Progenitor cell of endocrine pancreas (in vitro differentiated cells): ENCODE measurements at places on chromosomes 7 and 10.

DNA sequence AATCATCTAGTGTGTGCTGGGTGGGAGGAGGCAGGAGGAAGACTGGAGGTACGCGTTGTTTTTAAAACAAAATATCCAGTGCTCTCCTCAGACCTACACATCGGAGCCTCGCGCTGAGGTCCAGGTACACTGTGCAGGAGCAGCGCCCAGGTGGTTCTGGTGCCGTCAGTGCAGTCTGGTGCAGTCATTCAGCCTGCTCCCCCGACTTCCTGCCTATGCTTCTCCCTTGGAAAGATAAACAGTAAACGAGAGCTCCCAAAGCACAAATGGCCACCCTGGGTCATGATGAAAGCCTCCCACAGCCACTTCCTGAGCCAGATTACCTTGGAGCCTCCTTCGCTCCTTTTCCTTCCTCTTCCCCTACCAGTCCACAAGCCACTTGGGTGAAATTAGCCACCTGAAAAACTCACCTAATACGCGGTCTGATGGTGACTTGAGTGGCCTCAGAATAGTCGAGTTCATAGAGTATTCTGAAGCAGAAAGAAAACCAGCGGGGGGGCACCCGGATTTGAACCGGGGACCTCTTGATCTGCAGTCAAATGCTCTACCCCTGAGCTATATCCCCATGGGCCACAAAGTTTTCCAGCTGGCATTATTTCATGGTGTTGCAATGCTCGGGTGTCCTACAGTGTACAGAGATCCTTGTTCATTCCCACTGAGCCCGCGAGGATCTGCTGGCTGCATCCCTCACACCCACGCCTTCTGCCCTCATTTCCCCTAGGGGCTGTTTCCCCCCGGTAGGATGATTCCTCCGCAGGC, 82.5 kb downstream of the ZNF467 start:
- H3K4me3 ChIP-seq: no peak overlapping the region
- no peaks in the 10 kb centered on the region for H3K36me3 ChIP-seq
- peaks cover 4% of the 10 kb centered on the region for H3K4me1 ChIP-seq
- peak overlapping the region; percentile 52 for H3K27ac ChIP-seq
- DNase-seq: no peak

DNA sequence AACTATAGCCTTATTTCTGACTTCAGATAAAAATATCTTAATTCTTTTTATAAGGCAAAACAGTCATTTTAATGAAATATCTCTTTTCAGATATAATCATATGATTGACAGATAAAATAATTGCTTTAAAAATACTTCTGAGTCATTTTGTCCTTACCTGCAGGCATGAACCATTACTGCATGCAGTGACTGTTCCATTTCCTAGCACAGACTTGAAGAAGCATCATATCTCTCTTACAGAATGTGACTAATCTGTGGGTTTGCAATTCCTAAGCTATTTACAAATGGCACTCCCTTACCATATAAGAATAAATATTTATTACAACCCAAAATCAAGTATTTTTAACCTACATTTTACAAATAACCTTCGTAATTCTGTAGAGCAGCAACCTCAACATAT, 120.7 kb downstream of the SRPK2 start:
- H3K4me3 ChIP-seq: no peak overlapping the region
- DNase-seq: no peak
- peaks cover 23% of the 10 kb centered on the region for H3K4me1 ChIP-seq
- no peaks in the 10 kb centered on the region for H3K36me3 ChIP-seq
- H3K27me3 ChIP-seq: no peaks in the 10 kb centered on the region
- H3K27ac ChIP-seq: no peak overlapping the region

DNA sequence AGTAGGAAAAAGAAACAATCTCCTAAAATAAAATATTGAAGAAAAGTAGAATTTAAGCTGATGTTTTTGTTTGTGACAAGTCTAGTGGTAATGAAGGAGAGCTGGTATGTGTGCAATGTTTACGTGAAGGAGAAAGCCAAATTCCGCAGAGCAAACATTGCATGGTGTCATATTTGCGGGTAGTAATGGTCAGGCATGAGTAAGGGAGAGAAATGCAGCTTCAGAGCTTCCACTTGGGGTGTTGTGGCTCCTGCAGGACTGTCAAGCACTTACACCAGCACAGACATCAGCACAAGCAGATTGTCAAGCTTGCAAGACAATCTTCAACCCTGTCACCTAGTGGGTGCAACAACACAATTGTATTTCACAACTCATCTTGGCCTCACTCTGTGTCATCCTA, 136.5 kb upstream of the ETV1 start:
- no peaks in the 10 kb centered on the region for H3K36me3 ChIP-seq
- DNase-seq: no peak
- H3K4me1 ChIP-seq: peaks cover 7% of the 10 kb centered on the region
- H3K27ac ChIP-seq: no peak overlapping the region
- H3K4me3 ChIP-seq: no peak overlapping the region

DNA sequence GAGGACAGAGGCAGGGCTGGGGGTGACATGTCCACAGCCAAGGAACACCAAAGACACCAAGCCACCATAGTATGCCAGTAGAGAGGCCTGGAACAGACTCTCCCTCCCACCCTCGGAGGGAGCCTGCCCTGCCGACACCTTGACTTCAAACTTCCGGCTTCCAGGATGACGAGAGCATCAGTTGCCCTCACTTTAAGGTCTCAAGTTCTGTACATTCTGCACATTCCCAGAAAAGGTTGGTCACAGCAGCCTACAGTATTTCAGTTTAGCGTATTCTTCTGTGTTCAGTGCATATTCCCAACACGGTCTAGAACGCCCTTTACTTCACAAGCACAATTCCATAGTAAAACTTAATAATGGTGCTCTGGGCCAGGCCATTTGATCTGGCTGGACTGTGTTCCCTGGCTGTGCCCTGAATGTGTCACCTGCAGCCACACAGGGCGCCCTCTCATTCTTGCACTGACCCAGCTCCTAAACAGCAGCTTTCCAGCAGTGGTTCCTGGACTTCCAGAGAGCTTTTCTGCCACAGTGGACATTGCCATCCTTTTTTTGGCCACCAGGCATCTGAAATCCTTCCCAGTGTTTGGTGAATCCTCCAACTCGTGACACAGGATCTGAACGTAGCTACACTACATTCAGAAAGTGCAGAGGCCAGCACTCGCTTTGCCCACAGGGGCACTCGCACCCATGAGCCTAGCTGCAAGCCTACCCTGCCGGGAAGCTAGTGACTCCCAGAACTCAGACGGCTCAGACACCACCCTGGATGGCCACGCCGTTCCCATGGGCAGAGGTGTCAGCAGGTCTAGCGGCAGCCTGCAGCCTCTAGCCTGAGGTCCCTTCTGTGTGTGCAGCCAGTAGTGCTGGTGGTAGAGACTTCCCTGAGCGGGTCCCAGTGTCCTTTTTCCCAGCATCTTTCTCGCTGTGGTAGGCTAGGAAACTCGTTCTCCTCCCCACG, 36.4 kb upstream of the INSIG1 start:
- H3K4me1 ChIP-seq: no peaks in the 10 kb centered on the region
- H3K27ac ChIP-seq: no peak overlapping the region
- peaks cover 36% of the 10 kb centered on the region for H3K27me3 ChIP-seq

GRCh38 chr10:61634746-61635145, 28.0 kb upstream of the CABCOCO1 start:
- H3K27me3 ChIP-seq: no peaks in the 10 kb centered on the region
- H3K4me1 ChIP-seq: peaks cover 1% of the 10 kb centered on the region
- no peak overlapping the region for H3K4me3 ChIP-seq
- no peaks in the 10 kb centered on the region for H3K36me3 ChIP-seq

- H3K4me3 ChIP-seq: no peak overlapping the region
- peaks cover 1% of the 10 kb centered on the region for H3K4me1 ChIP-seq
- H3K36me3 ChIP-seq: no peaks in the 10 kb centered on the region
- no peak overlapping the region for H3K27ac ChIP-seq
- H3K27me3 ChIP-seq: no peaks in the 10 kb centered on the region
These were observed 59.4 kb downstream of the EBLN1 start for GRCh38 chr10:22158426-22158825.

DNA sequence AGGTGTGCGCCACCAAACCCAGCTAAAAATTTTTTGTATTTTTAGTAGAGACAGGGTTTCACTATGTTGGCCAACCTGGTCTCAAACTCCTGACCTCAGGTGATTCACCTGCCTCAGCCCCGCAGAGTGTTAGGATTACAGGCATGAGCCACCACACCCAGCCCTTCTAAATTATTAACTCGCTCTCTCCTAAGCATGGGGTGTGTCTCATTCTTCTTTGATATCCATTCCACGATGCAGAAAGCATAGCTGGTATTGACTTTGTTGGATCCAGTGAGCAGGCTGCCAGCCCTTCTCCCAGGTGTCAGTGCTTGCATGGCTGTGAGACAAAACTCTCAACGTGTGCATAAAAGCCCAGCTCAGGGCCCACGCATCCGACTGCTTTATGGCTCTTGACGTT, 254.1 kb upstream of the PFKP start:
- H3K27me3 ChIP-seq: peaks cover 11% of the 10 kb centered on the region
- H3K36me3 ChIP-seq: no peaks in the 10 kb centered on the region
- no peak for DNase-seq
- H3K4me1 ChIP-seq: peaks cover 10% of the 10 kb centered on the region
- no peak overlapping the region for H3K27ac ChIP-seq
- no peak overlapping the region for H3K4me3 ChIP-seq

DNA sequence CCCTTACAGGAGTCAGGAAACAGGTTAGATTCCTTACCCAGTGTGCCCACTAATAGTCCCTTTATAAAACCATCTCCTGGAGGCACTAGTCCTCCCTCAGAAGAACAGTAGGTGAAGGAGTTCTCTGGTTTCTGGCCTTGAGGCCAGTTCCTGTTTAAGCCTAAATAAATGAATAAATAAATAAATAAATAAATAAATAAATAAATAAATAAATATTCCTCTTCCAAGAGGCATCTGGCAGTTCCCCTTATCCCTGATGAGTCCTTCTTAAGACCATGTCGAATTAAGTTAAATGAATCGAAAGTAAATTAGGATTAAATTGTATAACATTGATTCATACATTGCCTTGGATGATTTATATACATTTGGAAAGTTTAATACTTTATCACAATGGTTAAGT, 223.3 kb downstream of the PCDH15 start:
- no peaks in the 10 kb centered on the region for H3K36me3 ChIP-seq
- no peaks in the 10 kb centered on the region for H3K27me3 ChIP-seq
- H3K4me1 ChIP-seq: no peaks in the 10 kb centered on the region
- DNase-seq: no peak
- no peak overlapping the region for H3K4me3 ChIP-seq
- no peak overlapping the region for H3K27ac ChIP-seq

- DNase-seq: no peak
- H3K4me1 ChIP-seq: no peaks in the 10 kb centered on the region
- H3K4me3 ChIP-seq: peak within 1 kb of the TSS; percentile 32
- peaks cover 8% of the 10 kb centered on the region for H3K27me3 ChIP-seq
- H3K36me3 ChIP-seq: no peaks in the 10 kb centered on the region
- no peak within 1 kb of the TSS for H3K27ac ChIP-seq
These were observed at the start of gene GCK for GRCh38 chr7:44189286-44189992. Gene GCK, minus strand, starts transcription at chr7:44189439. Its CDS starts 486 bp downstream, at chr7:44188953.

DNA sequence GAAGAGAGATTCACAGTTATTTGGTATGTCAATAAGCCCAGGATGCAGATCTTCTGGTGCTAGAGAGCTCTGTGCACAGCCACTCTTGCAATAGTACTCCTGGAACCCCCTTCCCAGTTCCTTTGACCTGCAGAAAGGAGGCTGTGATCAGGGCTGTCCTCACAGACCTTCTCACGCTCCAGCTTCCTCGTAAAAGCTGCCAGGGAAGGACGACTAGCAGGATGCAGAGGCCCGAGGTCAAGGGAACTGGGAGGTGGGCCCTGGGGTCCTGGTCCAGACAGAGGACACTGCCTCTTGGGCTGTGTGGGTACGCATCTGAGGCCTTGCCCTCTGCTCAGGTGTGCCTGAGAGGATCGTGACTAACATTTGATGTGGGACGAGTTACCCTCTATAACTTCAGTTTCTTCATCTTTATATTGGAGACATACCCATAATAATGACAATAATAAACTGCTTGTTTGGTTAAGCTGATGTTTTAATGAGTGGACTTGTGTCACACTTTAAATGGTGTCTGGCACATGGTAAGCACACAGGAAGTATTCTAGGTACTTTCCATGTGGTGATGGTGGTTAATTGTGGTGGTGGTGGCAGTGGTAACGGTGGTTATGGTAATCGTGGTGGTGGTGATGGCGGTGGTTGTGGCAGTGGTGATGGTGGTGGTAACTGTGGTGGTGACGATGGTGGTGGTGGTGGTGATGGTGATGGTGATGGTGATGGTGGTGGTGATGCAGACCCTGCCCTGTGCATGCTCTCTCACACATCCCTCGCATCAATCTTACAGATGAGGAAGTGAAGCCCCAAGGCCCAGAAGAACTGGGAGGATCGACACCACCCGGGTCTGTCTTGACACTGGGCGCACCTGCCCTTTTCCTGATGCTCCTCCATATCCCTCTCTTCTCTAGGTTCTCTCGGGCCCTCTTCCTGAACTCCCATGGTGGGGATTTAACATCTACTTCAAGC, 235.2 kb upstream of the GRB10 start:
- H3K27ac ChIP-seq: no peak overlapping the region
- no peak overlapping the region for H3K4me3 ChIP-seq
- peaks cover 9% of the 10 kb centered on the region for H3K27me3 ChIP-seq

DNA sequence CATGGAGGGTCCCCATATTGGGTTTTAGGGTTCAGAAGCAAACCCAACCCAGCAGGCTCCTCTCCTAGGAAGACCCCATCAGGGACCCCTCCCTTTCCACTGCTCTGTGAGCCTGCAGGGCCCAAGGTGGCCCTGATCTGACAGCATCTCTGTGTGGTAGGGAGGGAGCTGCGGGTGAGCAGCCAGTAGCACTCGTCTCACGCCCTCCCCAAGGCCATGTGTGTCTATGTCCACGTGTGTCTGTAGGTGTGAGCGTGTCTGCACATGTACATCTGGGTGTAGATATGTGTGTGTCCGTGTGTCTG, 103.5 kb upstream of the FAM20C start:
- no peak overlapping the region for H3K4me3 ChIP-seq
- no peaks in the 10 kb centered on the region for H3K4me1 ChIP-seq
- H3K27ac ChIP-seq: no peak overlapping the region
- H3K36me3 ChIP-seq: no peaks in the 10 kb centered on the region
- H3K27me3 ChIP-seq: peaks cover 45% of the 10 kb centered on the region
- DNase-seq: no peak

DNA sequence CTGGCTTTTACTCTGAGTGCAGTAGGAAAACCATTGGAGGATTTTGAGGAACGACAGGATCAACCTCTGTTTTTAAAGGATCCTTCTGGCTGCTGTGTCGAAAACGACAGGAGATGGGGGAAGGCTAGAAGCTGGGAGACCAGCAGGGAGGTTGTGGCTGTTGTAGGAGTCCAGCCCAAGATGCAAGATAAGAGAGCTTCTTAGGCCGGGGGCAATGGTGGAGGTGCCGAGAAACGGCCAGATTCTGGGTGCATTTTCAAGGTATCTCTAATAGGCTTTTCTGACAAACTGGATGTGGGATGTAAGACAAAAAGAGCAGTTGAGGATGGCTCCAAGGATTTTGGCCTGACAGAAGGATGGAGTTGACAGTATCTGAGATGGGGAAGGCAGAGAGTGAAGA, 10.3 kb upstream of the PVRIG start:
- peaks cover 12% of the 10 kb centered on the region for H3K27me3 ChIP-seq
- no peak for DNase-seq
- H3K4me1 ChIP-seq: peaks cover 17% of the 10 kb centered on the region
